ENCODE measurements at places on chromosomes 4 and X.

GRCh38 chr4:1369479-1370079, 22.6 kb downstream of the UVSSA start:
- DNase-seq, result no peak

DNA sequence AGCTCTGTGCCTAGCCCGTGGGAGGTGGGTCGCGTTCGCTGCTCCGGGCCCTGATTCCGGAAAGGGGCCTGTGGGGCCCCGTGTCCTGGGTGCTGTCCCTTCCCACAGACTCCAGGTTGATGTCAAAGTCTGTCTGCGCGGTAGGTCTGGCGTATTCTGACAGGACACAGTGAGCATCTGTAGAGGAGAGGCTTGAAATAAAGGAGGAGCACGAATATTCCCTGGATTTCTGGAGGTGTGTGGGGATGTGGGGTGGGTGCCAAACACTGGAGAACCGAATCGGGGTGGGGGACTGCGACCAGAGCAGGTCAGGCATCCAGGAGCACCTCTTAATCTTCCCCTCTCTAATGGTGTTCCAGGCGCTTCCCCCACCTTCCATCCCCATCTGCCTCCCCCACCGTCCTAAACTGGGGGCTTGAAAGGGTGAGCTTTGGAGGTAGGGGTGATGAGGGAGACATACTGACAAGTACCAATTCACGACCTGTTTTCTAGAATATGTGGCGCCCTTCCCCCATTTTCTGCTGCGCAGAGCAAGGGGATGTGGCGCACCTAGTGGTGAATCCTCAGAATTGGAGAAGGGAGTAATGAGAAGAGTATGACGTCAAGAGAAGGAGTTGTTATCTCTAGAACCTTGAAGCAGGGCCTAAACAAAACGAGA, 877 bp downstream of the GPRASP1 start:
- DNase-seq, result no peak

DNA sequence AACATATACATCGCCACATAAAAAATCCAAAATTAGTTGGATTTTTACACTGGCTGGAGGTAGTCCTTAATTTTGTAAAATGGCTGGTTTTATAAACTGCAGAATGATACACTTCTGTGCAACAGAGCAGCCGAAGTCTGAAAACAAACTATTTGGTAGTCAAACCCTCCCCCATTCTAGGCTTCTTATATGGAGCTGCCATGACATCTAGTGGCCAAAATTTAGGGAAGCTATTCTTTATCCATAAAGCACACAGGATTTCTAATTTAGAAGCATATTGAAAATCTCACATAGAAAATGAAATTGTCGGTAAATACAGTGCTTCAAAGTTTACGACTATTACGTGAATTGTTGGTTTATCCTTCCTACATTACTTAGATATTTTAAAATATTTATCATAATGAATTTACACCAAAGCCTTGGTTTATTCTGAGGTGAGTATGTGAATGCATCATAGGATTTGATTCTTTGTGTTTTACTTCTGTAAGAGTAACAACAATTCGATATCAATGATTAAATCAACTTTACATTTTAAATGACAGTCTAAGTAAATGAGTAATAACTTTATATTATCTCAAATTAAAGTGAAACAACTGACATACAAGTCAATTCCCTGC, 113.4 kb upstream of the FAM241A start:
- DNase-seq, result no peak

GRCh38 chr4:21571100-21571499, 377.5 kb downstream of the KCNIP4 start:
- DNase-seq, result no peak

DNA sequence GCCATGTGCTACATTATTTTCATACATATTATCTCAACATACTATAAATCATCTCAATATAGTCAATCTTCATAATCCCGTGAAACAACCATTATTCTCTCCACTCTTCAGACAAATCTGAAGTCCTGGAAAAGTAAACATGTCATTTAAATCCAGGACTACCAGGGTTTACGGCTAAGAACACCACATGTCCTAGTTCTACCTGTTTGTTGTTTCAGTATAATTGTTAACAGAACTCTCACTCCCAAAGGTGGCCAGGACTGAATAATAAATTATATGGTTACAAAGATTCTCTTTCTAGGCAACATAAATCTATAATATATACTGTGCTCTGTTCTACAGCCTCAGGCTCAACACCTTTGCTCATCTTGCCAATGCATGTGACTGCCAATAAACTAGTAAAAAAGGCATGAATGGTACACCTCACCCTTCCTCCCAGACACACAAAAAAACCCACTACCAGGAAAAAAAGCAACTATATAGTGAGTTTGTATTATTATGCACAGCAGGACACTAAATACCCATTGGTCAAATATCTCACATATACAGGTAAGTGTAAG, 20.1 kb downstream of the EIF4E start:
- no peak for DNase-seq
